K562 (cell line): ENCODE measurements at places on chromosomes 4 and X.
A peak's percentile ranks its signal among the peaks of the same experiment; 100 is the strongest.

GRCh38 chr4:139849219-139849618 is 183.6 kb downstream of the MGST2 start:
- H3K36me3 ChIP-seq, result no peaks in the 10 kb centered on the region
- no peaks in the 10 kb centered on the region; the same call in 1 of the 2 replicates for H3K27me3 ChIP-seq

- no peak for DNase-seq
- no peak overlapping the region for H3K4me3 ChIP-seq
- H3K4me1 ChIP-seq, result no peaks in the 10 kb centered on the region
- H3K27ac ChIP-seq, result no peak overlapping the region
- H3K36me3 ChIP-seq, result no peaks in the 10 kb centered on the region
- no peaks in the 10 kb centered on the region for H3K27me3 ChIP-seq
Observed at GRCh38 chr4:14583752-14584151, 418.5 kb upstream of the CPEB2 start.

DNA sequence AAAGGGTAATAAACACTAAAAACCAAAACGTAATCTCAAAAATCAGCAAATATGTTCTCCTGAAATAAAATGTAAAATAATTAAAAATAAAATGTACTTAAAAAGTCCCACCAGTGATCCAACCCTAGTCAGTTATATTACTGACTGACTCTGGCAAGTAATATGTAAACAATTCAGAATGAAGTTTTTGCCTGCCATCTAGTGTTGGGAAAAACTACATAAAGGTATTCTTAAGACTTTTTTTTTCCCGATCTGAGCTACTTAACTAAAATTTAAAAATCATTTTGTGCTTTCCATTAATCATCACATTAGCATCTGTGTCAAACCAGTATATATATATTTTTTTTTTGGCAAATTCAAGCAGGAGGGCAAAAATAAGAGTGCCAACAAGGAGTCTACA is 24.0 kb downstream of the RCHY1 start:
- H3K27me3 ChIP-seq, result no peaks in the 10 kb centered on the region
- no peaks in the 10 kb centered on the region for H3K4me1 ChIP-seq
- peaks cover 77% of the 10 kb centered on the region for H3K36me3 ChIP-seq
- DNase-seq, result no peak
- no peak overlapping the region for H3K27ac ChIP-seq
- no peak overlapping the region for H3K4me3 ChIP-seq

- no peak for DNase-seq
- peaks cover 41% of the 10 kb centered on the region for H3K4me1 ChIP-seq
- H3K4me3 ChIP-seq, result no peak overlapping the region
- no peaks in the 10 kb centered on the region for H3K36me3 ChIP-seq
Observed at GRCh38 chr4:1553365-1553764, 130.7 kb downstream of the FAM53A start.

- no peak overlapping the region for H3K4me3 ChIP-seq
- no peak for DNase-seq
- peaks cover 4% of the 10 kb centered on the region; the same call in 1 of the 3 replicates for H3K36me3 ChIP-seq
- H3K4me1 ChIP-seq, result peaks cover 6% of the 10 kb centered on the region; the same call in 1 of the 3 replicates
Observed at GRCh38 chrX:103360092-103360491, 3.8 kb downstream of the TCEAL9 start.

DNA sequence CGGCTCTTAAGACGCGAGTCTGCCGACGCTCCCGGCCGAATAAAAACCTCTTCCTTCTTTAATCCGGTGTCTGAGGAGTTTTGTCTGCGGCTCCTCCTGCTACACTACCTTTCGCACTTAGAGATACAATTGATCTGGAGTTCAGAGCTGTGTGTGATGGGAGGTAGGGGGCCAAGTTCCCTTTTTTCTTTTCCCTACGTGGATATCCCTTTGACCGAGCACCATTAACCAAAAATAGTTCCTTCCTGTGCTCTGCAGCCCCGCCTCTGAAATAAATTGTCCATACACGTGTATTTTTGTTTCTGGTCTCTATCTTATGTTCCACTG is 555 bp upstream of the PGM2 start:
- DNase-seq, result no peak
- H3K27ac ChIP-seq, result peak overlapping the region; percentile 62
- H3K27me3 ChIP-seq, result no peaks in the 10 kb centered on the region
- H3K4me3 ChIP-seq, result peak overlapping the region; percentile 71
- peaks cover 11% of the 10 kb centered on the region for H3K4me1 ChIP-seq

DNA sequence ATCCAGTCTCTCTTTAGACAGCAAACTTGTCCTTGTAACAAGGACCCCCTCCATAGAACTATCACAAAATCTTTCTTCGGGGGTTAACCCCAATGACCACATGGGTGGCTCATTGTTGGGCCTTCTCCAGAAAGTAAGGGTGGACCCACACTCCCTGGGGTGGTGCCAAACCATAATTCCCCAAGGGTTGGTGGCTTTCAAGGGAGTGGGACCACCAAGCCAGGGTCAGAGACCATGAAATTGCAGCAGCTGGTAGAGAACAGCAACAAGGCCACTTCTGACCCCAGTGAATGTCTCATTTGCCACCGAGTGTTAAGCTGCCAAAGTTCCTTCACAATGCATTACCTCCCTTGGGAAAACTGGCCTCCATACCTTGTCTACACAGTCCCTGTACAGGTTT is 28.8 kb upstream of the ZDHHC9 start:
- no peak overlapping the region for H3K27ac ChIP-seq
- peaks cover 4% of the 10 kb centered on the region; the same call in 1 of the 3 replicates for H3K27me3 ChIP-seq
- no peak overlapping the region for H3K4me3 ChIP-seq
- H3K36me3 ChIP-seq, result no peaks in the 10 kb centered on the region
- DNase-seq, result no peak

- H3K27ac ChIP-seq, result no peak overlapping the region
- DNase-seq, result no peak
- H3K4me3 ChIP-seq, result no peak overlapping the region
Observed at GRCh38 chrX:110578270-110578669, 217.3 kb downstream of the CHRDL1 start.

DNA sequence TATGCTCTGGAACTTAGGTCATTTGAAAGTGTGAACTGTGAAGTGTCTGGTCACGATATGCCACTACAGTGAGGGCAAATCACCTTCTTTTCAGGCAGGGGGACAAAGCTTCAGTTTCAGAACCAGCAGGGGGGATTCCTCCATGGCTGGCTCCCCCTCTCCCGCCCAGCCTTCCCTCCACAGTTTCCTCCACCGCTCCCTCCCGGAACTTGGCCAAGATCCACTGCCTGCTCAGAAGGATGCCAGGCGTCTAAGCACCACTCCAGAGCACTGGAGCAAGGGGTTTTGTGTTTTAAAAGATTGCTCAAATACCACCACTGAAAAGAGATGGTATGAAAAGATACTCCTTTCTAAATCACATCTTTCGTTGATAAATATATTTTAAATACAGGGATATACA is 126.9 kb downstream of the ELOVL6 start:
- peaks cover 45% of the 10 kb centered on the region for H3K36me3 ChIP-seq
- H3K4me1 ChIP-seq, result no peaks in the 10 kb centered on the region; the same call in 1 of the 2 replicates
- no peak for DNase-seq
- no peak overlapping the region for H3K4me3 ChIP-seq

DNA sequence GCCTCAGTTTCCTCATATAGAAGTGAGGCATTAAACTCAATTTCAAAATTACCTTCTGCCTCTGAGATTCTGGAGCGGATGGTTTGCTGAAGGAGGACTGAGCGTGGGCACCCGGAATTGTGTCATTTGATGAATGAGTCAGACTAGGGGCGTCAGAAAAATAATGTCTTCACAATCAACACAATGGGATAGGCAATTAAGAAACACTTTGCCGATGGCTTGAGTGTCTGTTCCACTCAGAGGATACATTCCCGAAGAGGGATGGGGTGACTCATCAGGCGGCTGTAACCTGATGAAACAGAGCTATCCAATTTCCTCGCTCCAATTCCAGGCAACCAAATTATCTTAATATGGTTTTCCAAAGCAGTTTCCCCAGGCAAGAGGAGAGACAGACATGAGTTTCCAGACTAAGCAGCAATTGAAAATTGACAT is 1.2 kb upstream of the CHRNA9 start:
- H3K27ac ChIP-seq, result no peak overlapping the region
- no peaks in the 10 kb centered on the region for H3K36me3 ChIP-seq
- no peaks in the 10 kb centered on the region; the same call in 1 of the 2 replicates for H3K4me1 ChIP-seq
- peaks cover 70% of the 10 kb centered on the region for H3K27me3 ChIP-seq
- no peak overlapping the region for H3K4me3 ChIP-seq

DNA sequence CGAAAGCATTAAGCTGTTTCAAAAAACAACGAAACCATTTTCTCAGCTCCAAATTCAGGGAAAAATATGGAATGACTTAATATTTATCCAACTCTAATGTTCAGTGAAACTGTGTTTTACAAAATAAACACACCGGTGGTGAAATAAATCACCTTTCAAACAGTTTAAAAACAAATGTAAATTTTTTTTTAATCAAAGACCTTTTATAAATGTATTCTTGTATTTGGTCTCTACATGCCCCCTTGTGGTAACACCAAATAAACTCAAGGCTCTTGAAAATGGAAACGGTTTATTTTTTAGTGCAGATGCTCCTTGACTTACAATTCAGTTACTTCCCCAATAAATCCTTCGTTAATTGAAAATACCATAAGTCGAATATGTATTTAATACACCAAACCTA is 45.8 kb upstream of the ITM2A start:
- H3K4me3 ChIP-seq, result no peak overlapping the region
- no peaks in the 10 kb centered on the region for H3K4me1 ChIP-seq
- no peaks in the 10 kb centered on the region for H3K36me3 ChIP-seq
- no peaks in the 10 kb centered on the region for H3K27me3 ChIP-seq

GRCh38 chr4:150896497-150896896 is 118.6 kb downstream of the LRBA start:
- no peak overlapping the region for H3K4me3 ChIP-seq
- no peak overlapping the region for H3K27ac ChIP-seq
- no peak for DNase-seq
- no peaks in the 10 kb centered on the region for H3K4me1 ChIP-seq
- H3K27me3 ChIP-seq, result no peaks in the 10 kb centered on the region

- H3K27ac ChIP-seq, result no peak overlapping the region
- no peaks in the 10 kb centered on the region for H3K4me1 ChIP-seq
- H3K27me3 ChIP-seq, result peaks cover 6% of the 10 kb centered on the region; the same call in 1 of the 3 replicates
- H3K36me3 ChIP-seq, result no peaks in the 10 kb centered on the region
- H3K4me3 ChIP-seq, result no peak overlapping the region
Observed at GRCh38 chrX:18394477-18394876, 30.9 kb upstream of the CDKL5 start.

- peaks cover 11% of the 10 kb centered on the region; the same call in 1 of the 2 replicates for H3K27me3 ChIP-seq
- H3K36me3 ChIP-seq, result no peaks in the 10 kb centered on the region
- no peaks in the 10 kb centered on the region for H3K4me1 ChIP-seq
- H3K4me3 ChIP-seq, result no peak overlapping the region
- DNase-seq, result no peak
- H3K27ac ChIP-seq, result no peak overlapping the region
Observed at GRCh38 chr4:86035688-86036087, 324.2 kb downstream of the MAPK10 start.
